ENCODE measurements at places on chromosomes 12 and 14.
A peak's percentile ranks its signal among the peaks of the same experiment; 100 is the strongest.

DNA sequence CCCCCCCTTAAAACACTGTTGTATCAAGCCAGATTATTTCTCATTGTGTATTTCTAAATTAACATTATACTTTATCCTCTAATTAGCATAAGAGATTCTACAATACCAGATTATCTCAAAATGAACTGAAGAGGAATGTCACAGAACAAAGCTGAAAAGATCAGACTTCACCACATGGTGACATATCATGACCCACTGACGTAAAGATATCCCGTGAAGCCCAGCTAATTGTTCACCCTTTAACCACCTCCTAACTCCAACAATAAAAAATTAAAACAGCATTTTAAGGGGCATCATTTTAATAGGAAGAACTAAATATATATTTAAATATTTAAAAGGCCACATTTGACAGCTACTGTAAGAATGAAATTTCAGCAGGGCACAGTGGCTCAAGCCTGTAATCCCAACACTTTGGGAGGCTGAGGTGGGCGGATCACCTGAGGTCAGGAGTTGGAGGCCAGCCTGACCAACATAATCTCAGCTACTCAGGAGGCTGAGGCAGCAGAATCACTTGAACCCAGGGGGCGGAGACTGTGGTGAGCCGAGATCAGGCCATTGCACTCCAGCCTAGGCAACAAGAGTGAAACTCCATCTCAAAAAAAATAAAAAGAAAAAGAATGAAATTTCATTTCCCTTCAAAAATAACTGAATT lies 29.0 kb downstream of the CDK17 start:
- peak; percentile 68 for DNase-seq

- DNase-seq: no peak
Measured at GRCh38 chr12:77384941-77385340, 319.6 kb upstream of the E2F7 start.

DNA sequence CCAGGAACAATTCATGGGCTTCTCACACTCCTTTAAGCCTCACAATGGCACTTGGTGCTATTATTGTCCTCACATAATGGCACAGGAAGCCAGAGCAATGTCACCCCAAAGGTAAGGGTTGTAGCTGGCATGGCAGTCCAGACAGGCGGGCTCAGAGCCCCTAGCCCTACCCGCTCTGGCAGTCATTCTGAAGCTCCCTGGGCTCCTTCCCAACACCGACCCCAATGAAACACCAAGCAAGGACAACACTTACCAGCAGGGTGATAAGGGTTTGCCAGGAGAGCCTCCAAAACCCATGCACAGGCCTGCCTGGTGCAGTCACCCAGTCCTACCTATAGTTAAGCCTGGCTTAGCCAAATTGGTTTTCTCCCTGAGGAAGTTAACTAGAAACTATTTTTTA lies 30.8 kb downstream of the MAX start:
- no peak for DNase-seq

GRCh38 chr12:89906824-89907223 lies 198.2 kb upstream of the ATP2B1 start:
- no peak for DNase-seq

DNA sequence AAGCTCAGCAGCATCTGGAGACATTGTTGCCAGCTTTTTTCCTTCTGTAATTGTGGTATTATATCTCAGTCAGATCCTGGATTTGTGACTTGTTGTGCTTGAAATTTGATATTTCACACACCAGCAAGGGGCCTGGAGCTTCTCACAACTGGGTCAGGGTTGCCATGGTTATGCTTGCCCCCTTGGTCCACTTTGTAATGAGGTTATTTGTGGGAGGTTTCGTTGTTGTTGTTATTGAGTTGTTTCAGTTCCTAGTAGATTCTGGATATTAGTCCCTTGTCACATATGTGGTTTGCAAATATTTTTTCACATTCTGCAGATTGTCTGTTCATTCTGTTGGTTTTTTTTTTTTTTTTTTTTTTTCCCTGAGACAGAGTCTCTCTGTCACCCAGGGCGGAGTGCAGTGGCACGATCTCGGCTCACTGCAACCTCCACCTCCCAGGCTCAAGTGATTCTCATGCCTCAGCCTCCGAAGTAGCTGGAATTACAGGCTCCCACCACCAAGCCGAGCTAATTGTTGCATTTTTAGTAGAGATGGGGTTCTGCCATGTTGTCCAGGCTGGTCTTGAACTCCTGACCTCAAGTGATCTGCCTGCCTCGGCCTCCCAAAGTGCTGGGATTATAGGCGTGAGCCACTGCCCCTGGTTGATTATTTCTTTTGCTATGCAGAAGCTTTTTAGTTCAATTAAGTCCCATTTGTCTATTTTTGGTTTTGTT lies 80.6 kb upstream of the ETV6 start:
- no peak for DNase-seq

GRCh38 chr12:32400114-32400672 lies 835 bp downstream of the FGD4 start:
- DNase-seq: peak; percentile 31

DNA sequence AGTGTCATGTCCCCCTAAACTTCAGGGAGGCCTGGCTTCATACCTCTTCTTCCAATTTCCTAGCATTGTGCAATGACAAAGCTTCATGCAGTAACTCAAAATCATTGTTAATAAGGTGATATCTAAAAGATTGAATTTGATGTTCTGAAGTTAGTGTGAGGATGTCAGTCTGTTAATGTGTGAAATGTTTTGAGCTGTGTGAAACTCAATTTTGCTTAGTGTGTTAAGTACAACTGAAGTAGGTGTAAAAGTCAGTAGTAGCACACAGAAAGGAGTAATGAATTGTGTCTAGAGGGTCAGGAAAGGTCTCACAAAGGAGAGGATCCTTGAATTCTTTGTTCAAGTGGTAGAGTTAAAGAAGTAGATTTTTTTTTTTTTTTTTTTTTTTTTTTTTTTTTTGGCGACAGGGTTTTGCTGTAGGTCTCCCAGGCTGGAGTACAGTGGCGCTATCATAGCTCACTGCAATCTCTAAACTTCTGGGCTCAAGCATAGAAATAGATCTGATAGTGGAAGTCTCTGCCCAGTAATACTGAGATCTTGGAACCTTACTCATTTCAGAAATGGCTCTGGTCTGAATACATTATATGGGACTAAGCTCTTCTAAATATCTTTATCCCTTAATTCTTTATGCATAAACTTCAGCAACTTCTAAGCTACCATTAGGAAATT lies 63.9 kb downstream of the FUT8 start:
- no peak for DNase-seq
